Left cardiac atrium (tissue), 4 donors: ENCODE measurements at places on chromosomes 6 and 20. TPM values are rescaled to one million over a fixed set of nuclear protein-coding genes. Genes with fewer than 3 reads are reported as not detected.
A peak's percentile ranks its signal among the peaks of the same experiment; 100 is the strongest.

- no peak for DNase-seq
Measured at GRCh38 chr6:16482702-16483314, 244.4 kb downstream of the GMPR start.

The COL19A1 gene
- 2.5 TPM for total RNA-seq

- DNase-seq, result no peak
Measured at GRCh38 chr6:22530506-22530905, 38.9 kb upstream of the HDGFL1 start.

GRCh38 chr6:43895656-43896328, 125.8 kb downstream of the VEGFA start:
- no peak for DNase-seq

The MROH8 gene
- total RNA-seq, result 4.8 TPM

- DNase-seq, result no peak
Measured at GRCh38 chr6:136092897-136093296, 157.2 kb downstream of the MTFR2 start.

GRCh38 chr20:45346851-45347250, 1.4 kb downstream of the SDC4 start:
- DNase-seq, result no peak

- DNase-seq, result no peak
Measured at GRCh38 chr20:52880997-52881396, 91.2 kb upstream of the TSHZ2 start.

- no peak for DNase-seq
Measured at GRCh38 chr6:130307752-130308361, 58.0 kb upstream of the TMEM200A start.

GRCh38 chr6:79780881-79781280, 149.8 kb downstream of the SH3BGRL2 start:
- DNase-seq, result no peak

GRCh38 chr6:118882314-118882905, 11.5 kb upstream of the ASF1A start:
- no peak for DNase-seq

GRCh38 chr6:158409451-158409850, 97.2 kb downstream of the TULP4 start:
- peak; percentile 28 for DNase-seq

The SIGLEC1 gene
- total RNA-seq, result 23.9 TPM

GRCh38 chr6:34239500-34239825, 2.8 kb downstream of the HMGA1 start:
- no peak for DNase-seq

DNA sequence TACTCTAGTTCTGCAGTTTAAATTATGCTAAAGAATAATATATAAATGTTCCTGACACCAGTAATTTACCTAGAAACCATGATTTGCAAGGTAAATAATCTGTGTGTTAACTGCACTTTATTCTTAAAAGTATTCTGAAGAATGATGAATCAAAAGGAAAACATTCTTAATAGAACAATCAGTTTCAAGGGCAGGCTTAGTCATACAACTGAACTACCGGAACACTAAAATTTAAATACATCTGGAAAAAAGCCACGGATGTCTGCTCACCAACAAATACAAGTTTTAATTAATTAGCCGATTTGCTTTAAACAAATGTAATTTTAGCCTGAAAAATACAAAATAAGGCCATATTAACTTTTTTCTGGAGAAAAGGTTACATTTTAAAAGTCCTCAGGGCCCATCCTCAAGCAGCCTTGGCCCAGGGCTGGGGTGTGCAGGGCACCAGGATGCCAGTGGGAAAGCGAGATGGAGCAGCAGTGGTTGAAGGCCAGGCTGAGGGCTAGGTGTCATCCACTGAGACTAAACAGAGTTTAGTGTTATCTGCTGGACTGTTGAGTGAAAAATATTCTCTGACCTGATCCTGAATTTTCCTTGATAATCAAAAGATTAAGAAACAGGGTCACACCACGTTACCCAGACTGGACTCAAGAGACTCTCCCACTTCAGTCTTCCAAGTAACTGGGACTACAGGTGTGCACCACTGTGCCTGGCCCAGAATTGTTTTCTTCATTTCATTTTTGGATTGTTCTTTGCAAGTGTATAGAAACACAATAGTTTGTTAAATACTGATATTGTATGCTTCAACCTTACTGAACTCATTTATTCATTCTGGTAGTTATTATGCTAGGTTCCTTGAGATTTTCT, 88.2 kb upstream of the DST start:
- DNase-seq, result no peak

DNA sequence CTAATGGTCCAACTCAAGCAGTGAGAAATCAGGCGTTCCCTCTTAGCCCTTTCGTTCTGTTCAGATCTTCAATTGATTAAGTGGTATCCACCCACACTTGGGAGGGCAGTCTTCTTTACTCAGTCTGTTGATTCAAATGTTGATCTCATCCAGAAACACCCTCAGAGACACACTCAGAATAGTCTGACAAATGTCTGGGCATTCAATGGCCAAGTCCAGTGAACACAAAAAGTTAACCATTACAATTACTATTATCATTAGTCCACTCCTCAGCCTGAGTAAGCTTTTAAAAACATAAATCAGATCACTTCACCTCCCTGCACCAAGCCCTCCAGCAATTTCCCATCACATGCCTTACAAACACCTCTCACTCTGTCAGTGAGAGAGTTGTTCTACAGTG, 423.2 kb downstream of the RFPL4B start:
- DNase-seq, result no peak

DNA sequence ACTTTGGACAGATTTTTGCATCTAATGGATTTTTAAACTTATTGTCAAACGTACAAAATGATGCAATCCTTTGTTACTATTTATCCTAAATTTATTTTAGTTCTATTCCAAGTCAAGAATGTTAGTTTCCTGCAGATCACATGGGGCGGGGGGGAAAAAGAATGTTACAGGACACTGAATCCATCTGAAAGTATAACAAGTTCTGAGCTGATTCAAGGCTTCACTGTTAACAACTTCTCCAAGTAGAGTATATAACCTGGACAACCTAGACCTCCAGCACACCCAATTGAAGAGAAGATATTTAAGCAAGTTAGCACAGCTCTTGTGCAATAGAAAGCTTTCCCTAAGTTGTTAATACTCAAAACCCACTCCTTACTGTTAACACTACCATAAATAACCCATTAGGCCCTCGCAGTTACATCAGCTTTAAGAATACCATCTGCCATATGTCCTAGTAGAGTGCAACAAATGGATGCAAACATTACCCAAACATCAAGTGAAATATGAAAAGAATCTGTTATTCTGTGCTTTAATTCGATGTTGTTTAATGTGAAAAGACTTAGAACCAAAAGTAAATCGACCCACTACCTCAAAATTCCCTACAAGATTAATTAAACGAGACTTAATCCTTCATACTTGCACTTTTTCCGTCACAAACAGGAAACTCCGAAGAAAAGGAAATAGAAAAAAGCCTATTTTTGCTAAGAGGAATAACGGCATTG, 1.3 kb downstream of the SEC63 start:
- DNase-seq, result no peak

DNA sequence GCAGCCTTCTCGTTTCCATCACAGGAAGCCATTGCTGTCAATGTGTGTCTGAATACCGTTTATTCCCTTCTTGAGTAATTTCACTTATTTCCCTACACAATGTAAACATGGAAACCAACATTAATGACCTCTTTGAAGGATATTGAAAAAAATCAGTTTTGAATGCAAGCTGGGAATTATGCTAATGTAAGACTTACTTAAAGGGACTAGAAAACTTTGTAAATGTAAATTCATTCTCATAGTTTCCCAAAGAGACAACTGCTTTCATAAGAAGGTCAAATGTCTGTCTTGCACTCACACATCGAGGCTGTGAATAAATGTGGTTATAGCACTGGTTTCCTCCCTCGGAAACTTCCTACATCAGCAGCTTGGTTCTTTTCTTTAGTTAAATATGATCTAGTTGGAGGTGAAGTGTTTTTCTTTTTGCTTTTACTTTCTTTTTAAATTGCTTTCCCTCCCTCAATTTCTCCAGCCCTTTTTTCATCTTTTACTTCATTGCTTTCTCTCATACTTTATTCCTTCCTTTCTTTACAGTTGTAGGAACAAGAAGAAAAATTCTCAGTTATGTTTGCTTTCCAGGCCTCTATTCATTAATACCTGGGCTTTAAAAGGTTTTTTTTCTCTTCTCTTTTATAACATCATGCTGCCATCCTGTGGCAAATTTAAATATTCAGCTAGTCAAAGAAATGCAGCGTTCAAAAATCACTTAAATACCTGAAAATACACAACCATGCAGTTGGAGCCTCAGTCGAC, 108.3 kb downstream of the TNFAIP3 start:
- DNase-seq, result no peak

The SSTR4 gene
- total RNA-seq, result not detected

The FRS3 gene
- total RNA-seq, result 4.0 TPM

The PLCB4 gene
- 29.7 TPM for total RNA-seq

- no peak for DNase-seq
Measured at GRCh38 chr20:2026514-2026913, 32.7 kb upstream of the PDYN start.

DNA sequence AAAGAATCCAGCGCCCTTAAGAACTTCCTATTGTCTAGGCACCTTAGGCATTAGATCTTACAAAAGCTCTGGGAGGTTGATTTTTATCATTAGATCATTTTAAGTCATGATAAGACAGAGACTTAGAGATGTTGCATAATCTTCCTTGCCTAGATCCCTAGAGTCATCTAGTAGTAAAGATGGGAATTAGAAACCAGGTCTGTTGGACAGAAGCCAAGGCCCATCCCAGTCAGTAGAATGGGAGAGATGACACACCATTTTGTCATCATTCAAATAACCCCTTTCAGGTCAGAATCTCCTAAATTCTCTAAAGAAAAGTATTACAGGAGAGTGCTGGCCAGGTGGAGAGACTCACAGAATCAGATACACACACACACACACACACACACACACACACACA, 579.1 kb downstream of the BMP2 start:
- no peak for DNase-seq

GRCh38 chr6:82217018-82217586, 30.4 kb downstream of the IBTK start:
- no peak for DNase-seq

- no peak for DNase-seq
Measured at GRCh38 chr20:60964911-60965310, 287.1 kb upstream of the CDH4 start.

The RAB44 gene
- 0.05 TPM for total RNA-seq

- DNase-seq, result no peak
Measured at GRCh38 chr6:15776458-15776980, 113.7 kb upstream of the DTNBP1 start.

The VPS52 gene
- 25.9 TPM for total RNA-seq

The GRM1 gene
- total RNA-seq, result 0.52 TPM

GRCh38 chr20:21395051-21395665, 2.2 kb downstream of the NKX2-4 start:
- DNase-seq, result no peak

DNA sequence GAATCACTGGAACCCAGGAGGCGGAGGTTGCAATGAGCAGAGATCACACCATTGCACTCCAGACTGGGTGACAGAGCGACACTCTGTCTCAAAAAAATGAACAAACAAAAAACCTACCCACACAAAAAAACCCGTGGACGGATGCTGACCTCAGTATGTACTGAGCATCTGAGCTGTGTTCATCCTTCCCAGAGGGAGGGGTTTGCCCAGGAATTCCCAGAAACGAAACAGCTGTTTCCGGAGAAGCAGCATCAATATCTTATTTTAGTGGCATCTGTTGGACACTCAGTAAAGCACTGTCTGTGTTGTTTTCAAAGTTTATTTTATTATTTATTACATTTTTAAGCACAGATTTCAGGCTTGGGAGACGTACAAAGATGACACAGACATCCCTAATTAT, 18.7 kb downstream of the NANP start:
- no peak for DNase-seq

GRCh38 chr6:128461501-128461900, 58.9 kb downstream of the PTPRK start:
- no peak for DNase-seq

GRCh38 chr20:50286609-50287008, 96.0 kb downstream of the CEBPB start:
- DNase-seq, result peak; percentile 73
